ENCODE measurements at places on chromosomes 7 and 10.

DNA sequence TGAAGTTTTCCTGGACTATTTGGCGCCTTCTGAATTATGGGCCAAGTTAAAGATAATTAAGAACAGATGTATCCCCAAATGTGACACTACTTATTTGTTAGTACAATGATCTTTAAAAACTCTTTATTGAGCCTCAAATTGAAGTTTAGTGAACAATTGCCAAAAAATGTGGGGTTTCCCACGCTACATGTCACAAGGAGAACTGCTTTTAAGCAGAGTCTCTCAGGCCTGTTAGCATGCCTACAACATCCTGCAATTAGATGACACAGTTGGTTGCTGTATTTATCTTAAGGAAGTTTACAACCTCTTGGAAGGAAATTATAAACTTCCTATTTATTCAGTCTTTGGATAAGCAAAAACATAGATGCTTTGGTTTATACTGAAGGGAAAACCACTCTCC lies 733.0 kb downstream of the TNS3 start:
- DNase-seq: peak; percentile 89

- DNase-seq: peak; percentile 99
Measured at GRCh38 chr7:131188367-131189339, 139.0 kb upstream of the MKLN1 start.

DNA sequence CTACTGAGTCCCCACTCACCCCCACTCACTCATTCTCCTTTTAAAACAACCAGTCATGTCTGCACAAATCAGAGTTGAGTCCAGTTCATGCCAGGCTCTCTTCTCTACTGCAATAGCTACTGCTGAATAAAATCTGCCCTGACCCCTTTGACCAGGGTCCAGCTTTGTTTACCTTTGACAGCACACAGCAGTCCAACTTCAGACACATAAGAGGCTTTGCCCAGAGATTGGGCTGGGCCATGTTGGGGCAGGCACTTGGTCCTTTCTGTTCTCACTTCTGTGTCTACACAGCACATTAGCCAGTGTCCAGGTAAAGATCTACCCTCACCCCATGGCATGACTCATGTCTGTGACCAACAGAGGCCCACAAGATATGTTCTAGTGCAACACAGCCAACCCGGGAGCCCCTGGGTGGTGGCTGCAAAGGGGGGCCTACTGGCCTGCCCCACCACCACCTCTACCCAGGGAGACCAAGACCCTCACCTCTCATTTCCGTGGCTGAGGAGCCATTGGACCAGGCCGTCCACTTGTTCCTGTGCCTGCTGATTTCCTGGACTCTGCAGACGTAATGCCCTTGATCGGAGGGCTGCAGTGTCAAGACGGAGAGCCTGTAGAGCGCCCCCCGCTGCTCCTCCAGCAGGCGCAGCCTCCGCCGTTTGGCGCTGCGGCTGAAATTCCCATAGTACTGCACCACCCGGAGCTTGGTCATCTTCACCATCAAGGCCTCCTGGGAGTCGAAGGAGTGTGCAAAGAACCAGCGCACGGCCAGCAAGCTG lies 8.0 kb downstream of the VSTM4 start:
- no peak for DNase-seq

DNA sequence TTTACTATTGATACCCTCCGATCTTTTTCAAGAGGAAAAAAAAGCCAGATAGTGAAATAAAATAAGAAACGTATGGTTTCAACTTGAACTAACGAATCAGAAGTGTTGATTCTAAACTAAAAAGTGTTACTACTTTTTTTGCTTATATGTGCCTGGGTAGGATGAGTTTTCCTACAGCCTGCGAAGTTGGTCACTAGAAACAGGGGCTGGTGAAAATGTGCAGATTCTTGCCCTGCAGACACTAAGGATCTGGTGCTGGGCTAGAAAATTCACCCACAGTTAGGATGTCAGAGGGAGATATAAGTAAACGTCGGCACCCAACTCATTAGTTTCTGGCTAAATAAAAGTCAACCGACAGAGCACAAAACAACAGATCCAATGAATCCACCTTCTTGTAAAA lies 298.7 kb upstream of the NFE2L3 start:
- no peak for DNase-seq

GRCh38 chr10:94206176-94206575 lies 156.6 kb downstream of the NOC3L start:
- no peak for DNase-seq

DNA sequence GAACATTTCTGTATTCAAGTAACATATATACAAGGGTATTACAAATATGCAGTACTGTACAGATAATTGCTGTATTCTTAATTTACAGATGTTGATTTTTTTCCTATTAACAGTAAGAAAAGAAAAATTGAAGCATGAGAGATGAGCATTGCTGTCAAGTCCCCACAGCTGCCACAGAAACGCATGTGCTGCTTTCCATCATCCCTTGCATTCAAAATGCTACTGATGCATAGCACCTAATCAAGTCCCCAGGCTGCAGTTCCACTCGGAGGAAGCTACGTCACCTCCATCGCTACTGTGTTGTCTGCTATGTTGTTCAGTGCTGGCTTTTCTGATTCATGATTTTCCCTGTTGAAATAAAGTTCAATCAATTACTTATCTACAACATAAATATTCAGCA lies 78.2 kb downstream of the EPC1 start:
- DNase-seq: no peak

DNA sequence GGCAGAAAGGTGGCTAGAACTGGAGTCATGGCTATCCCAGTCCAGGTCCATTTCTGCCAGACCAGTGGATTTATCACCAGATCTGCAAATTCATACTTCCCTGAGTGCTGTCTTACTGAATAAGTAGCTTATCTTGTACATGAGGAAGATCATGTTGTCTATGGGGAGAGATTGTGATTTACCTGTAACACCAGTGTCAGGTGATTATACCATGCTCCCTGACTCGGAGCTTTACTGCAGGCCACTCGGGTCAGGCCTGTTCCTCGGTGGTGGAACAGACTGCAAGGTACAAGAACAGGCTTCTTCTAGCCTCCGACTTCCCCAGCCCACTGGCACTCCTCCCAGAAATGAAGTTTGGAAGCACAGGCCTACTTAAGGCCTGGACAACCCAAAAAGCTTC lies 42.6 kb upstream of the DLG5 start:
- no peak for DNase-seq

DNA sequence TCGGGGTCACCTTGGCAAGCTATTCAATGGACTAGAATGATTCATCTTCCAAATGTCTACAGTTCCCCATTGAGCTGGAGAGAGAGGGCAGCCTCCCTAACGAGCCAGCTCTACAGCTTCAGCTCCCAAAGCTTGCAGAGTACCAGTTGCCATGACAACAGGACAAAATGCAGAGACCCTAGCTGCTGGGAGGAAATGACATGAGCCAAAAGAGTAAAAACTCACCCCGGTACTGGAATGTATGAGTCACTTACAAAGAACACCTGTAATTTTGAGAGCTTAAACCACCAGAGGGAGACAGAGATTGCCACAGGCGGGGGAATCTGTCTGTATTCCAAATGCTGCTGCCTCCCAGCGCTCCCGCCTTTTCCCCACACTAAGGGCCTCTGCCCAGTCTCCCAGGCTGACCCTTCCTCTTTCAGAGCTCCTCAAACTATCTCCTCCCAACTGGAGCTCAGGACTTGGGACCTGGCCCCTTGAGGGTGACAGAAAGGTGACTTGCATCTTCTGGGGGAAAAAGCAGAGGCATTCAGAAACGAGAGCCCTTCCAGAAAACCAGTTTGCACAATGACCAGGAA lies 95.5 kb downstream of the CUL2 start:
- peak; percentile 60 for DNase-seq

DNA sequence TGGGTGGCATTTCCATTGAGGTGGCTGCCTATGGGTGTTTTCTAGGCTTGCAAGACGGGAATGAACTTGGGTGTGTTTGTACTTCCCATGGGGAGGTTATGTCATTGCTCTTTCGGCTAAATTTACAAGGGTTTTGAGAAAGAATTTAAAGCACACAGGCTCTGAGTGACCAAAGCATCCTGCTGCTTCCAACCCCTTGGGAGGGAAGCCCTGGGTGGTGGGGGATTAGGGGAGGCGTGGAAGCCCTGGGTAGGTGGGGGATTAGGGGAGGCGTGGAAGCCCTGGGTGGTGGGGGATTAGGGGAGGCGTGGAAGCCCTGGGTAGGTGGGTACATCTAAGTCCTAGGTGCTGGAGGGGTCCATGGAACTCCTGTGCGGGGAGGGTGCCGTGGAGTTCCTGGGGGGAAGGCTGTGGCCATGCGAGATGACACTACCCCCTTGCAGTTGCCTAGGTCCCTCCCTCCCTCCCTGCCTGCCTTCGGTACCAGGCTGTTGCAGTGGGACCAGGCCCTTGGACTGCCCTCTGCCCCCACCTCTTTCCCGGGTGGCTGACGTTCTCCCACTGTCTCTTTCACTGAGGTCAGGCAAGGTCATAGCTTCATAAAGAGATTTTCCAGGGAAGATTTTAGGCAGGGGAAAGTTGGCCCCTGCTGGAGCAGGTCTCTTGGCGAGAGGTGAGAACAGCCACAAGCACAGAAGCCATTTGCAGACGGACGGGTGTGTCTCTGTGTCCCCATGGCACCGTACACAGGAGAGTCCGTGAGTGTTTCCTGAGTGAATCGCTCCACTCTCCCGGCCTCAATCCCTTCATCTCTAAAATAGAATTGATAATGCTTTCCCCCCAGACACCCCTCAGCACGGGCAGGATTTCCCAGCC lies 19.5 kb downstream of the PRF1 start:
- no peak for DNase-seq

GRCh38 chr10:114685456-114685855 lies 27.4 kb upstream of the ABLIM1 start:
- no peak for DNase-seq

- DNase-seq: no peak
Measured at GRCh38 chr7:45711161-45711490, 137.0 kb downstream of the ADCY1 start.

DNA sequence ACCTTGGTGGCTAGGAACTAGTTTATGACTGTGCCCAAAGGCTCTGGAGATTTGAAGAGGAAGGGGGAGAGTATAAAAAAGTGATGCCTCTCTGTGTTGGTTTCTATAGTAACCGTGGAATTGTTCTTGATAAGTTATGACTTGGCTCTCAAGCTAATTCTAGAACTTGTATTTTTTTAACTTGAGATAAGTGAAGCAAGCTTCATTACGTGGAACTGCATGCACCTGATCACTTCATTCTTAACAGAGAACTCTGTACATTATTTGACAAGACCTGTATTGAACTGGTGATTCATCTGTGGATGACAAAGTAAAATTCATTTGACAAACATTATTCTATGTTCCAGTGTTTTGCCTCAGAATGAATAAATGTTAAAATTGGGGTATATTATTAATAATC lies 1452.2 kb downstream of the REEP3 start:
- no peak for DNase-seq

- DNase-seq: no peak
Measured at GRCh38 chr10:36358736-36359135, 716.6 kb upstream of the FZD8 start.

GRCh38 chr7:11818281-11818680 lies 13.7 kb downstream of the THSD7A start:
- DNase-seq: no peak

DNA sequence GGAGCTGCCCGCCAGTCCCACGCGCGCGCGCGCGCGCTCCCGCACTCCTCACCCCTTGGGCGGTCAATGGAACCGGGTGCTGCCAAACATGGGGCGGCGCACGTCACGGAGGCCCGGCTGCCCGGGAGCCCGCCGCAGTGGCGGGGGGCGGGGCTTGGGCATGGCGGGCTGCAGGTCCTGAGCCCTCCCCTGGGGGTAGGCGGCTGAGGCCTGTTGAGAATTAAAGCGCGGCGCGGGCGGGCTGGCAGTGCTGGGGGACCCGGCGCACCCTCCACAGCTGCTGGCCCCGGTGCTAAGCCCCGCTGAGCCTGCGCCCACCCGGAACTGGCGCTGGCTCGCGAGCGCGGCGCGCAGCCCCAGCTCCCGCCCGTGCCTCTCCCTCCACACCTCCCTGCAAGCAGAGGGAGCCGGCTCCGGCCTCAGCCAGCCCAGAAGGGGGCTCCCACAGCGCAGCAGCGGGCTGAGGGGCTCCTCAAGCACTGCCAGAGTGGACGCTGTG lies 634.2 kb downstream of the ANKRD7 start:
- no peak for DNase-seq

GRCh38 chr7:96328016-96328415 lies 6.1 kb upstream of the SLC25A13 start:
- DNase-seq: no peak

DNA sequence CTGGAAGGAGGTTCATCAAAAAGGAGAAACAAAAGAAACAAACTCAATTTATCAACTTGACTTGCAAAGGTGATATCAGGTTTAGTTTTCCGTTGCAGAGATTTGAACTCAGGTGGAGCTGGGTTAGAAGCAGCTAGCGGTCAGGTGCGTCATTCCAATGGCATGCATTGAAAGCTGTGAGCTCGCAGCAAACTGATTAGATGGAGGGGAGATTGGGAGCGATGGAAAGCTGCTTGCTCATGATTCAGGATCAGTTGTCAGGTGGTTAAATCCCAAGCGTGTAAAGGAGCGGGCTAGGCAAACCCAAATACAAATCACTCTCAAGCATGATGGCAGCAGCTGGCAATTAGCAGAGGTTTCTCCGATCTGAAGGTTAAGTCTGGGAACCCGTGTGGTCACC lies 49.3 kb upstream of the AFAP1L2 start:
- no peak for DNase-seq

DNA sequence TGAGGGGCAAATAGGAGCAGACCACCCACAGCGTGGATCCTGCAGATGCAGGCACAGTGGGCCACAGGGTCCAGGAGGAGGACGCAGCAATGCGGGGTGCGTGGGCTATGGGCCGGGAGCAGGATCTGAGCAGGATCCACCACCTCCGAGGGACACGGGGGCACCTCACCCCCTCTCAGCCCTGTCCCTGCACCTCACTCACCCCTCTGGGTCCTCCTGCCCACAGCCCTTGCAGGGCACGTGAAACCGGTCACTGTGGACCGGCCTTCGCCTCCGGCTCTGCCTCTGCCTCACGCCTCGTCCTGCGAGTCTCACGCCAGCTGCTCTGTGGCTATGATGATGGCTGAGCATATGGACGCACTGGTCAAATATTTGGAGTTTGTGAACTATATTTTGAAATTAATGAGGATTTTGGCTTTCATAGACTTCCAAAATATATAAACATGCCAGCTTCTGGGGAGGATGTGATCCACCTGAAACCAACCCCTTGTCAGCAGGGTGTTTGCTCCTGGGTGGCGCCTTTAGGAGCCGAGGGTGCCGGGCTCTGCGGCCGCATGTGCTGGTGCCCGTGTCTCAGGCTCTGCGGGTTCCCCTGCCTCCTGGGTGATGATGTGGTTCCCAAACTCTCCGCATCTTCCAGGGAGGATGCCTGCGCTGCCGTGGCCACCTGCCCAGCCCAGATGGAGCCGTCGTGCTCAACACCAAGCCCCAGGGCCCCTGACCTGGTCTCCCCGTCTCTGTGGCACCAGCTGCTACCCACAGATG lies 11.3 kb upstream of the ADGRA1 start:
- DNase-seq: no peak

- peak; percentile 72 for DNase-seq
Measured at GRCh38 chr7:129635300-129636029, 23.9 kb downstream of the NRF1 start.

DNA sequence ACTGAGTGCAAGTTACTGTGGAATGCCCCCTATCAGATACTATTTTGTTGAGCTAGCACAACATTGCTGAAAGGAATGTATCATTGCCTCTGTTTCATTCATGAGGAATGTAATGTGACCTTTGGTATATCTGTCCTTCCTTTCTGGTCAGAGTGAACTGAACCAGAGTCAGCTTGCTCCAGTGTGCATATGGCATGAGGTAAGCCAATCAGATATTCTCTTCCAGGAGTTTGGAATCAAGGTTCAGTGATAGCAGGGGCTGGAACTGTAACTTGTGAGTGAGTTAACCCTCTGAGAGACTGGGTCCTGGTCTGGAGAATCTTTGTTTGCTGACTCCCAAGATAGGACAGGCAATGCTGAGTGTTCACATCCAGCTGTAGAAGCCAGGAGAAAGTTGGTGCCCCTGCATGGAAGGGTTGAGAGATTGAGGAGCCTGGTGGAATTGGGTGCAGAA lies 45.3 kb upstream of the OSBPL3 start:
- DNase-seq: peak; percentile 87
